ENCODE measurements at places on chromosomes 4 and X.

DNA sequence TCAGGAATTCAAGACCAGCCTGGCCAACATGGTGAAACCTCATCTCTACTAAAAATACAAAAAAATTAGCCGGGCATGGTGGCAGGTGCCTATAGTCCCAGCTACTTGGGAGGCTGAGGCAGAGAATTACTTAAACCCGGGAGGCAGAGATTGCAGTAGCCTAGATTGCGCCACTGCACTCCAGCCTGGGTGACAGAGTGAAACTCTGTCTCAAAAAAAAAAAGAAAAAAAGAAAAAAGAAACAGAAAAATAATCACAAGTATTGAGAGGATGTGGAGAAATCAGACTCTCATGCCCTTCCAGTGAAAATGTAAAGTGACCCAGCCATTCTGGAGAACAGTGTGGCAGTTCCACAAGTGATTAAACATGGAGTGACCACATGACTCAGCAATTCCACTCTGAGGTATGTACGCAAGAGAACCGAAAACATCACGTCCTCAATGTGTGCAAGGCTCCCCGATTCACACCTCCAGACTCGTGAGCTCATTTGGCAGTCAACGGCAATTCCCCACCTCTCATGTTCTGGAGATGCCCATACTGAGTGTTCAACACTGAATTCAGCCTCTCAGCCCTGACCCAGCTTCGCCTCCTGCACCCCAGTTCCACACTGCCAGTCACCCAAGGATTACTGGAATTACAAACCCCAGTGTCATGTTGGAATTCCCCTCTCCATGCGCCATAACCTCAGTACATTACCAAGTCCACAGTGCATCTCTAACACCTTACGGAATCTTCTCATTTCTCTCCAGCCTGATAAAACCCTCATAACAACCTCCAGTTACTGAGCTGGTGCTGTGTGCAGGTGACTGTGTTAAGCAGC is 21.1 kb downstream of the ACOX3 start:
- DNase-seq = no peak

GRCh38 chr4:138958519-138958918 is 57.1 kb upstream of the NOCT start:
- DNase-seq = no peak

DNA sequence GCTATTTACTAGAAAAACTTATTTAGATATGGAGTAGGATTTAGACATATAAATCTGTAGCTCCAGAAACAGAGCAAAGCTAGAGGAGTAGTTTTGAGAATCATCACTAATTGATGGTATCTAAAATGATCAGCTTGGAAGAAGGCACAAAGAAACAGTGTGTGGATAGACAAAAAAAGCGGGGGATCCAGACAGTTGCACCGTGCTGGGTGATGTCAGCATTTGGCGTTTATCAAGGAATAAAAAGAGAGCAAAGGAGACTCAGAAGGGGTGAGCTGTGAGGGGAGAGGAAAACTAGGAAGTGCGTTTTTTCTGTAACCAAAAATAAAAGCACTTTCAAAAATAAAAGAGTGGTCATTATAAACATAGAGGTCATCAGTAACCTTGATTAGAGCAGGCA is 90.5 kb upstream of the GPRIN3 start:
- DNase-seq = no peak

DNA sequence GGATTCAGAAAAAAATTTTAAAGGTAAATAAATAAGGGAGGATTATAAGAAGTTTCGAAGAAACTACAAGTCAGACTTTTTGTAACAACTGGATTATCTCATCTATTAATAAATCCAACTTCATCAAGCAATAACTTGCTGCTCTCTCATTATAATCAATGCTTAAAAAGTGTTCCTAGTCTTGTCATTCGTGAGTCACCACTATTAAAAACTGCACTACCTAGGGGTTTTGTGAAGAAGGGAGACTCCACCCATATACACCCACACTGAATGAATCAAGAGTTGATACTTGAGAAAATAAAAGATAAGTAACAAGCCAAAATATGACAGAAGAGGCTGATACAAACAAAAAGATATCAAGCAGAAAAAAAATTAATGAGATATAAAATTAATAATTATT is 360.5 kb downstream of the ZNF674 start:
- no peak for DNase-seq

Measured in OCI-LY7 (cell line).